Stimulated activated CD8-positive, alpha-beta memory T cell treated with anti-CD3 and anti-CD28 coated beads, Interleukin-15, amount 100 ng/mL, for 48 hours (primary cell): ENCODE measurements at places on chromosomes 7 and 10.

DNA sequence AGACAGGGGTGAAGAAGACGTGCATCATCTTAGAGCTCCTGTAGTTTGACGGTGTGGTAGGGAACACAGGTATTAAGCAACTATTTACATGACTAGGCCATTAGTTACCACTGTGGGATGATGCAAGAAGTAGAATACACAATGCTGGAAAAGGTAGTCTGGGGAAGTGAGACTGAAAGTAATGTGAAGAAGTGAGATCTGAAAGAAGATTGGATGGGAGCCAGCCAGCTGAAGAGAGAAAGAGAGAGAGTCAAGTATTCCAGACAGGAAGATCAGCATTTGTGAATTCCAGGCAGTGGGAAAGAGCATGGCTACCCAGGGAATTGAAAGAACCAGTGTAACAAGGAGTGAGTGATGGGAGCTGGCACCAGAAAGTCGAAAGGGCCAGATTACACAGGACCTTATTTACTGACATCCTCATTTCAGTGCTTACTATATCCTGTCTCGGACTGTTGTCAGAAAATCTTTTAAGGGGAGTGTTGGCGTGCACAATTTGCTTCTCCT is 4.0 kb upstream of the CFAP58 start:
- DNase-seq, result no peak

- no peak for DNase-seq
Measured at GRCh38 chr7:139699640-139700504, 77.9 kb downstream of the HIPK2 start.

- no peak for DNase-seq
Measured at GRCh38 chr10:30192846-30193608, 133.6 kb upstream of the JCAD start.

GRCh38 chr7:126768836-126769235 is 483.9 kb downstream of the GRM8 start:
- DNase-seq, result no peak

DNA sequence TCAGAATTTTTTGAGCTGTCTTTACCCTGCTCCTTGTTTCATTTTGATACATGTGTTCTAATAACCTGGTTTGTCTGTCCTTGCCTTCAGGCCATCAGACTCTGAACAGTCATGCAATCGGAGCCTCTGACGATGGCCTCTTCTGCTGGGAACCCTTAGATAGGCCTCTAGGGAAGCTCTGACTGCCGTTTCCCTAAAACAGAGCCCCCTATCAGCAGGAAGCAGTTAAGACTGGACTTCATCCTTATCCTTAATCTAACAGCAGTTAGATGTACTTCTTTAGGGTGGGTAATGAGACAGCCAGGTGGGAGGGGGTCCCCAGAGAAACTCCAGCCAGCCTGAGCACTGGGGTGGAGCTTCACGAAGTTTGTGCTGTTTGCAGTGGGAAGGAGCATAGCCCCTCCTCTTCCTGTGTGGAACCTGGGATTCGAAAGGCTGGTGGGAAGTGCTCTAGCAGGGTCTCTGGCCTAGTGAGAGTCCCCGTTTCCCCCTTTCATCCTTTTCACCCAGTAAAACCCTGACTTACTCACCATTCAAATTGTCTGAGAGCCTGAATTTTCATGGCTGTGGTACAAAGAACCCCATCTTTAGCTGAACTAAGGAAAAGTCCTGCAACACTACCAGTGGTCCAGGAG is 28.4 kb upstream of the SORCS3 start:
- no peak for DNase-seq

- no peak for DNase-seq
Measured at GRCh38 chr10:3043512-3044368, 23.6 kb upstream of the PFKP start.

GRCh38 chr7:131642429-131642828 is 86.0 kb upstream of the PODXL start:
- DNase-seq, result no peak

DNA sequence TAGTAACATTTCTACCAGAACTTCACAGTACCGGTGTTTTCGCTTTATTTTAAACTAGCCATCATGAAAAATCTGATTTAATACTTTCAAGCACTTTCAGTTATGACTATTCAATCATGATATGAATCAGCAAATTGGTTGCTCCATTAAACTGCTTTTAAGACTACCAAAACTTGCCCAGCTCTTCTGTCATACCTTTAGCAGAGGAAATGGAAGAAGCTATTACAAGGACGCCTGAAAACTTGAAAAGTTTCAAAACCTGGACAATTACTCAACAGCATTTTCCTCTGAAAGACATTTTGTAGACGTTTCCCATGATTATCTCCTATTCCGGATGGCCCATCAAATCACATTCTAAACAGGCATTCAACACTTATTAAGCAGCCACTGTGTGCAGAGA is 2.0 kb downstream of the JAZF1 start:
- DNase-seq, result no peak

DNA sequence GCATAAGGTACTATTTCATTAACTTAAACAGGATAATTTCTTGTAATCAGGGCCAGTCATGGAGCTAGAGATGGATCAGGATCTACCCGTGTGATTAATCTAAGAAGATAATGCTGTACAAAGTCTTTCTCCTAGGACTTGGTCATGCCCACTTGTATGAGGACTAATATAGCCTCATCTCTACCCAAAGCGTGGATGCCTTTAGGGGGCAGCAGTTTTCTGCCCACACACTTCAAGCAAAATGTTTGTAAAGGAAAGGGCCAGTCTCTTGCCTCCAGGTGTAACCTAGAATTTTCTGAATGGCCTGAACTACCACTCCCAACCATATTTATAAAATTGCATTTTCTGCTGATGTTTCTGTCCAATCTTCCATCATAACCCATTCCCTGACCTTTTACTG is 764.0 kb upstream of the IGFBP3 start:
- no peak for DNase-seq

- DNase-seq, result no peak
Measured at GRCh38 chr7:151167197-151167961, at the start of gene GBX1. TSS of gene GBX1 (minus strand) at chr7:151167694. CDS start at chr7:151167548, 146 bp downstream.

- no peak for DNase-seq
Measured at GRCh38 chr7:117445206-117445605, 17.9 kb upstream of the ASZ1 start.

DNA sequence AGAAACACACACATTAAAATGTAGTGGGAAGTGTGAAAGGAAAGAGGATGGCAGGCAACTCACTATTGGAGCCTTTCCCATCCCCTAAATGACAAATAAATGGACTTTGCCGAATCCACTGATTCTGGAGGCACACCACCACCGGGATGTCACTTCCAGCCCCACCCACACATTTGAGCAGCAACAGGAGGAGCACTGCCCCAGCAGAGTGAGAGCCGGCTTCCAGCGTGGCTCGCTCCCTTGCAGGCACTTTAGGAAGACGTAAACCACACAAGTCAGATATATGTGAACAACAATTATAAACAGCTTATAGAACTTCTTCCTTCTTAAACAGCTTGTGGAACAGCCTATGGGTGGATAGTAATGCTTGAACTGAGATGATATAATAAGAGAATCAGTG is 191.0 kb downstream of the DGKI start:
- no peak for DNase-seq

GRCh38 chr10:95363303-95363912 is 72.6 kb upstream of the PDLIM1 start:
- peak; percentile 14 for DNase-seq

DNA sequence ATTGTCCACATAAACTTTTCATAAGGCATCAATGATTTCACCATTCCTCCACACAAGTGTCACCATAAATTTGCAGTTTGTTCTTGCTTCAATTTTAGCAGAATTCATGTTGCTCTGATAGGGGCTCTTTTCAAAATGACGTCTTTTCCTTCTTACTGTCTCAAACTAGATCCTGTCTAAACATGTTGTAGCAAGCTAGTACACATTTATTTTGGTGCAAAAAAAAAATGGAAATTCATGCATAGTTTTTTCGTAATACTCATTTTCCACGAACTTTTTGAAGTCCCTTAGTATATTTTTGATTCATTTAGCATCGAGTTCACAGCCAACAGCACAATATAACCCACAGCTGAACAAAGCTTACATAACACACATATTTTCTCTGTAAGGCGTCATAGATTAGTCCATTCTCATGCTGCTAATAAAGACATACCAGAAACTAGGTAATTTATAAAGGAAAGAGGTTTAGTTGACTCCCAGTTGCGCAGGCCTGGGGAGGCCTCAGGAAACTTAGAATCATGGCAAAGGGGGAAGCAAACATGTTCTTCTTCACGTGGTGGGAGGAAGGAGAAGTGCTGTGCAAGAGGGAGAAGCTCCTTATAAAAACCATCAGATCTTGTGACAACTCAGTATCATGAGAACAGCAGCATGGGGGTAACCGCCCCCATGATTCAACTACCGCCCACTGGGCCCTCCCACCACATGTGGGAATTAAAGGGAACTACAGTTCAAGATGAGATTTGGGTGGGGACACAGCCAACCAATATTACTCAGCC is 301.5 kb downstream of the CCDC3 start:
- DNase-seq, result no peak

GRCh38 chr7:37365405-37365804 is 83.3 kb downstream of the ELMO1 start:
- no peak for DNase-seq

GRCh38 chr10:99888622-99889021 is 106.2 kb downstream of the ABCC2 start:
- no peak for DNase-seq

DNA sequence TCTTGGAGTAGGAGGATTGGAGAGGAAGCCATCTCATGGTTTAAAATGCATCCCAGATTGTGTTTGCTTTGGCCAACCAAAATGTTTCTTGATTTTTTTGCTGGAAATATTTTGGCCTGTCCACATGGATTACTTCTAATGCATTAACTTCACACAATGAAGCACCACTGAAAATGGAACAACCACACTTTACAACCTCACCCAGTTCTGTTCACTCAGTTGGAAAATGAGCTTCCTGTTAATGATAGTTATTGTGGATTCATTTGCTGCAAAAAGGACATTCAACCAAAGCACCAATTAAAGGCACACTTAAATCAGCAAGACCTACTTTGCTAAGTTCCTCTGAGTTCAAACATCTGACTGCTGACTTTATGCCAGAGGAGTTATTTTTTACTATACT is 11.3 kb upstream of the A1CF start:
- DNase-seq, result no peak

- DNase-seq, result peak; percentile 41
Measured at GRCh38 chr10:12042409-12042796, 206 bp downstream of the UPF2 start.

- no peak for DNase-seq
Measured at GRCh38 chr10:76209135-76209534, 777.7 kb downstream of the LRMDA start.

GRCh38 chr7:95396136-95397032 is at the start of gene PON3:
TSS of gene PON3 (minus strand) at chr7:95396375. CDS start at chr7:95396350, 25 bp downstream.
- no peak for DNase-seq

DNA sequence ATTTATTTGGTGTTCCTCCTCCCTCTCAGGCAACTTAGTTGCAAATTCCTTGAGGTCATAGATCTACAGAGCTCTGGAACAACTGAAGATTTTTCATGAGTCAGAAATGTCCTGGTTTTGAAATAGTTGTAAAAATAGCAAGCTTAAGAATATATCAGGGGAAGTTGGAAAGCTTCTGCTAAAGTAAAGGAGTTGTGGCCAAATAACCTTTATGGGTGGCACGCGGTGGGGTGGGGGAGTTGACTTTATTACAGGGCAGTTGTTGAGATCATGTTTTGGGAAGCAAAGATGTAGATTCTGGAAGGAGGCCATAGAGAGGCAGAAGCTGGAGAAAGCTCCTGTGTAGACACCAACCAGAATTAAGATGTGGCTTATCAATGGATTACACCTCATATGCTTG is 326.0 kb upstream of the MTPN start:
- no peak for DNase-seq

DNA sequence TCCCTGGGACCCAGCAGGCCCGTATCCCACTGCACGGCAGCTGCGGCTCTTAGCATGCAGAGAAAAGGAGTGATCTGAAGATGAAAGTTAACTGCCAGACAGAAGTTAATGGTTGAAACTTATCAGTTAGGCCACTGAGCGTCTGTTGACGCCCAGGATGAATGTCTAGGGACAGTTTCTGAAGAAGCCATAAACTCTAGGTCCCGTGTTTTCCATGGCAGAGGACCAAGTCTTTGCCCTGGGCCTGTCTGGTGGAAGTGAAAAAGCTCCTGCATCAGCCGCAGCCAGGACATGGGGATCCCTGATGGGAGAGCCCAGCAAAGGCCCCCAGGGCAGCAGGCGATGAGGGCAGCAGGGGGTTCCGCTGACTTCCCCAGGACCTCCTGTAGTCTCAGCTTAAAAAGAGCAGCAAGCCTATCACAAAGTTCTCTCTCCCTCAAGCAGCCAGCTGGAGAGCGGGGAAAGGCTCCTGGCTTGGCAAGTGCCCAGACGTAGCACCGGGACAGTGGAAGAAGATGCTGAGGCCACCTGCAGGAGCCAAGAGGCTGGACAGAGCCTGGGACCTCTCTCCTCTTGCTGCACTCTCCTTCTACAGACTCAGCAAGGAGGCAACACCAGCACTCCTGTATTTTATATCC is 79.6 kb downstream of the TNS3 start:
- no peak for DNase-seq

GRCh38 chr7:35556515-35557471 is 138.1 kb downstream of the HERPUD2 start:
- DNase-seq, result no peak

DNA sequence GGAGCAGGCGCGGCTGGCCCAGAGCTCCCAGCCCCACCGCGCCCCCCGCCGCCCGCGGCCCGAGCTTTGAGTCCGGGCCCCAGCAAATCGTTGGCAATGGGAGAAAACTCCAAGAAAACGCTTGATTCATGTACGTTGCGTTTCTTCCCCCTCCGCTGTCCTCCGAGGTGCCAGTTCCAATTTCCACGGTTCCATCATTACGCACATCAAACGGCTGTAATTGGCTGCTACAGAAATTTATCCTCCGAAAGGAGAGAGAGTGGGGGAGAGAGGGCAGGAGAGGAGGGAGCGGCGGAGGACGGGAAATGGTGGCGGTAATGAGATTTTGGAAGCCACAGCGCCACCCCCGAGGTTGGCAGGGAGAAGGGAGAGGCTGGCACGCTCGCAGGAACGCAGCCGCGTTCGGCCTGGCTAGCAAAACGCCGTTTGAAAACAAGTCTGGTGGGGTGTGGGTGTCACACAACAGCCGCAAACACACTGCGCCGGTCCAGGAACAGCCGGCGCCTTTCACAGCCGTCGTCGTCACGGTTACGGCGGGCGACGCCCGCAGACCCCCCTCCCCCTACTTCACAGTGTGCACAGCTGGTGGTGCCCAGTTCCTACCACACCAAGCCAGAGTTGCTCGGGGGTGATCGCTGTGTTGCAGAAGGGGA is 57.5 kb downstream of the UNCX start:
- no peak for DNase-seq

DNA sequence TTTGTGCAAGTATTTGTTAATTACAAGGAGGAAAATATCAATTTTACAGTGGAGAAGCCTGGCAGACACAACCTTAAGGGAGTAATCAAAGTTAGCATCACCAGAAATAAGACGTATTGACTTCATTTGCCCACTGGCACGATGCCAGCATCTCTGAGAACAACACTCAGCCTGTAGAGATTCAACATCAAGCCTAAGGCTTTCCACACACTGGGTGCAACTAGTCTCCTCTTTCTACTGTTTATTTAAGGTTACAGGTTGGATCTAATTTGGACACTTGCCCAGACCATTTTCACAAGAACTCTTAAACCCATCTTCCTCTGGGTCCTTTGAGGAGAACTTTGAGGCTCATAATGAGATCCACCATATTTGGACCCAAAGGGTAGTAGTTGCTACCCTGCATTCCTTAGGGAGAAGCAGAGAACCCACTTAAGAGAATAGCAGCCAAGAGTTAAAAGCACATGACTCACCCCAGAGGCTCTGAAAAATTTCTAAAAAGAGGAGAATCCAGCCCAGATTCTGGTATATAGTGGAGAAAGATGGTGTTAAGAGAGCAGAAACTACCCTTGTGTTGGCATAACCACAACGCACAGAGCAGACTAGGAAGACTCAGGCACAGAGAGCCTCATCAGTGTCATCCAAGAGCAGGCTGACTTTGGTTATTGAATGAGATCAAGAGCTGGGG is 97.3 kb downstream of the CCDC71L start:
- no peak for DNase-seq
